ENCODE measurements at places on chromosomes 11 and 22.
A peak's percentile ranks its signal among the peaks of the same experiment; 100 is the strongest.

- no peak for DNase-seq
Observed at GRCh38 chr22:47954107-47954506, 1191.7 kb downstream of the TBC1D22A start.

DNA sequence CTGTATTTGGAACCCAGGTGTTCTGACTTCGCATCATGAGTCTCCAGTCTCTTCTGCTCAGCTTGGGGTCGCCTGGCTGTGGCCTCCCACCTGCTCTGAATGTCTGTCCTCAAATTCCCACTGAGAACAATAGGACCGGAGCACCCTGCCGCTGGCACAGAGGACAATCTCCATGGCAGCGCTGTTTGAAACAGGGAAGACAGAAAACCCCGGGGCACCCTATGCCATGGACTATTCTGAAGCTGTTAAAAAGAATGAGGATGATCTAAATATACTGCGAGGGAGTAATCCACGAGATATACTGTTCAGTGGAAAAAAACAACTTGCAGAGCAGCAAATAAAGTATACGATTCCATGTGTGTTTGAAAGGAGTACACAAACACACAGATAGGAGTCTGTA is 415.6 kb upstream of the NARS2 start:
- no peak for DNase-seq

DNA sequence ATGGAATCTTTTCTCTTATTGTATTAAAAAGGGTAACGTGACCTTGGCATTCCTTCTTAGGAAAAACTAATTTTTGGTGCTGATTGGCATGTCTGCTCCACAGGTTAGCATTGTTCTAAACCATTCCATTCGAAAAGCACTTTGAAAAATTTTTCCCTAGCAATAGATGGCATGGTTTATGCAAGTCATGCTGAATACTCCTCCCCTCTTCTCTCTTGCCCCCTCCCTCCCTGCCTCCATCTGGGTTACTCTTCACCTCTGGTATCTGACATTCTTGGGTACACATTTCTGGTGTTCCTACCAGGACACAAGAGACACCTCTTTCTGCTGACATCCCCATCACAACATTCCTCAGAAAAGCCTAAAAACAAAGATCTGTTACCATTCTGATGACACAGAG is 1.5 kb upstream of the SLC22A25 start:
- no peak for DNase-seq

- no peak for DNase-seq
Observed at GRCh38 chr22:32843300-32843699, 41.8 kb downstream of the TIMP3 start.

DNA sequence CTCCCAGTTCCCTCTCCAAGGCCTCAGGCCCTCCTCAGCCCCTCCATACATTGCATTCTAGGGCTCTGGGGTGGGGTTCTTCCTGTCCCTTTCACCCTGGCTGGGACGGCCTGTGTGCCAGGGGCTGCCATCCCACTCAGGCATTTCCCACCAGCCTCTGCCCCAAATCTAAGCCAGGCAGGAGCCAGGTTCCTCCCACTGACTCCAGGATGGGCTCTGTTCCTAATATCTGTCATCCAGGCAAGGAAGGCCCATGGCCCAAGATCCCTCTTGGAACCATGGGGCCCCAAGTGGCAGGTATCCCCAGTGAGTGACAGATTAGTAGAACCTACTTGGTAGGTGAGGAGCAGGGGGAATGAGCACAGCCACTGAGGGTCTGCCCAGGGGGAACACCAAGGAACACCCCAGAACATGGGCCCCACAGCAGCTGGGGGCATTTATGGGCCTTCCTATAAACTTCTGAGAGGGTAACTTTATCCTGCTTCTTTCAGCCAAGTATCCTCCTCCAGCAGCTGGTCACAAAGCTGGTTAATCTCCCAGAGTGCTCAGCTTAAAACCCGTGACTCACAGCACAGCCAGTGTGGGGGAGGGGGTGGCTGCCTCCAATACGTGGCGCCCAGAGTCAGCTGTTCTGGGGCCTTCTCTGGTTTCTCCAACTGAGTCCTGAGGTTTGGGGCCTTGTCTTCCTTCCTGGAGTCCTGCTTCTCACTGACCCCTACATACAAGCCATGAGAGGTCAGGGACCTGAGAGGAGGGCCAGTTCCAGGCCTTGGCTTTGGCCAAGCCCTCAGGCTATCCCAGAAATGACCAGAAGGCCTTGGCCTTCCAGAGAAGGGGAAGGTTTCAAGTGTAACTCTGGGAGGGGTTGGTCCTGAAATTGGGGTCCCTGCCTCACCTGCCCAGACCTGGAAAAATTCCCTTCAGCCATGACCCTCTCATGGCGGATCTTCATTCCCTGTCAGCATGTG is 19.9 kb upstream of the MYOD1 start:
- DNase-seq, result no peak

DNA sequence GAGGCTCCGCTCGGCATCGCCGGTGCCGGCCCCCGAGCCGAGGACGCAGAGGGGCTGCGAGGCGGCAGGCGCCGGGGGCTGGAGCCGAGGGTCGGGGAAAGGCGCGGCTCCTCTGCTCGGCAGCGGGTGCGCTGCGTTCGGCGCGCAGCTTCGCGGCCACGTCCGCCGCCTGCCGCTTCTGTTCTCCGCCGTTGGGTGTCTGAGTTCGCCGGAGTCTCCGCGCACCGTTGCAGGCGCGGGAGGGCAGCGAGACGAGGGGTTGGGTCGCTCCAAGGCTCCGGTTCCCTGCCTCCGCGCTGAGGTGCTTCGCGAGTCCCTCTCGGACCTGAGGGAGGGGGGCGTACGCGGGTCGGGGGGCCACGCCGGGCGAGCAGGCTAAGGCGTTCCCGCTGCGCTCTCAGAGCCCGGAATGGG is 347 bp downstream of the MN1 start:
- peak; percentile 34 for DNase-seq

DNA sequence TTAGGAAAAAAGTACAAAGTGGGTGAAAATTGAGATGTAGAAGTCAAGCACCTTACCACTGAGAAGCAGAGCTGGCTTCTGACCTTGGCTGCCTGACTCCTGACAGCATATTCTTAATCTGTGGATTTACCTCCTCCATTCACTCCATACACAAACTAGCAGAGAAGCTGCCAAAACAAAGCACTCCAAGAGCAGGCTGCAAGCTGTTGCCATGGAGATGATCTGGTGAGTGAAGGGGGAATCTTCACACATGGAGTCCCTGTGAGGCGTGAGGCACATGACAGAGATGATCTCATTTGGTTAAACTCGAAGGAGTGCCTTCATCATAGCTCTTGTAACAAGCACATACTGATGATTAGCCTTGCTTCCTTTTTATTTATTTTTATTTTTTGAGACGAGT is 16.1 kb downstream of the COMMD9 start:
- no peak for DNase-seq

GRCh38 chr22:45977003-45977411 is at the start of gene WNT7B:
TSS of gene WNT7B (minus strand) at chr22:45977162. CDS start at chr22:45976754, 408 bp downstream.
- DNase-seq, result no peak

- DNase-seq, result no peak
Observed at GRCh38 chr11:65643971-65644370, 6.1 kb downstream of the SIPA1 start.

GRCh38 chr22:19982991-19983578 is 33.5 kb downstream of the ARVCF start:
- DNase-seq, result no peak

GRCh38 chr22:28810821-28811491 is 10.6 kb upstream of the XBP1 start:
- no peak for DNase-seq

DNA sequence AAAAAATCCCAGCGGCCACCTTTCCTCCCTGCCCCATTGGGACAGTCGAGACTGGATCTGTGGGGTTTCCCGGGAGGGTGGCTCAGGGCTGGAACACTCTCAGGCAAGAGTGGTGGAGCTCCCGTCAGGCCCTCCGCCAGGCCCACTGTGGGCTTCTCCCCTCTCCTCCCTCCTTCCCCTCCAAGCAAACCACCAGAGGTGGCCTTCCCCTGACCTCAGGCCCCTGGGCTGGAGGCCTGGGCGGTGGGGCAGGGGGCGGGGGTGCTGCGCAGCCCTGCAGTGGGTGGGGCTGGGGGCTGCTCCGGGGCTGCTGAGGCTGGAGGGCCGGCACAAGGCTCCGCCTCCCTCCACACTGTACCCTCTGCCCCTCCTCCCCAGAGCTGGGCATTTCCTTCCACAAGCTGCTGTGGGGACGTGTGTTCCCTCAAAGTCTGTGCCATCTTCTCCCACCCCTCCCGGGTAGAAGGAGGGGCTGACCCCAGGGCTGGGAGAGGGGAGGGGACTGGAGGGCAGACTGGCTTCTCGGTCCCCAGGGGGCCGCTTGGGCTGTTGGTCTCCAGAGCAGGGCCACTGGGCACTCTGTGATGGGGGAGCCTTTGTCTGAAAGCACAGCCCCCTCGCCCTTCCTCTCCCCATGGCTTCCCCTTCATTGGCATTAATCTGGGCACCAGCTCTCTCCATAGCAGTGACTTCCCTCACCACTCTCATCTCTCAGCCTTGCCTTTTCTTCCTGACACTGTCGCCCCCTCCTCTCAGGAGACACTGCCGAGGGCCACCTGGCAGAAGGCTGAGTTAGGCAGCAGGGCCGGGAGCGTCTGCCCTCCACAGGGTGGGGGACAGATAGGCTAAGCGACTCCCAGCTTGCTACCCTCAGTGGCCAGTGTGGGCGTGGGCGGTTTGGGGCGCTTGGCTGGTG is 7.1 kb downstream of the RCOR2 start:
- DNase-seq, result no peak

GRCh38 chr11:30568931-30569330 is 17.2 kb downstream of the MPPED2 start:
- DNase-seq, result no peak

All from head of caudate nucleus (tissue), 42 donors.